Anterior cingulate cortex (tissue), 58 donors: ENCODE measurements at places on chromosomes 1 and 21.

GRCh38 chr21:44375761-44376241 is 22.4 kb downstream of the TRPM2 start:
- no peak for DNase-seq

GRCh38 chr1:182713492-182713891 is 29.1 kb upstream of the RGS8 start:
- no peak for DNase-seq

DNA sequence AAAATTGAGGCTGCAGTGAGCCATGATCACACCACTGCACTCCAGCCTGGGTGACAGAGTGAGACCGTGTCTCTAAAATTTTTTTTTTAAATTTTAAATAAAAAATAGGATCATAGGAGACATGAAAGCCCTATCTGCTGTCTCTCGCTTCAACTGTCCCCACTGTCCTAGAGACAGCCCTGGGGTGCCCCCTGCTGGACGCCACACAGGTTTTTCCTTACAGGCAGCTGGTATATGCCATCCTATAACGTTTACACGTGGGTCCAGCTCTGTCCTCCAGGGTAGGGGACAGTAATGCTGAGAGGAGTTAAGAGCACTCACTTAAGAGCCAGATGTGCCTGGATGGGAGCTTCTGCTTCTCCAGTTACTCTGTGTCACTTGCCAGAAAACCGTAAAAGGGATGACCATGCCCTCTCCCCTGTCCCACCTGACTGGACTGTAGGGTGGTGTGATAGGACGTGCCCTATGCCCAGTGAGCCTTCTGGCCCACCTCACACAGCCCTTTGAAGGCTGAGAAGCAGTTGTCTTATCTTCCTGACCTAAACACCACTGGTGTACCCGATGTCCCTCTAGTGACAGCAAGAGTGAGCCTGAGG is 8.5 kb downstream of the FBXO2 start:
- peak; percentile 36 for DNase-seq

- DNase-seq, result no peak
Measured at GRCh38 chr1:200038981-200039848, 11.7 kb downstream of the NR5A2 start.

GRCh38 chr1:918843-919242 is 4.9 kb upstream of the SAMD11 start:
- no peak for DNase-seq

DNA sequence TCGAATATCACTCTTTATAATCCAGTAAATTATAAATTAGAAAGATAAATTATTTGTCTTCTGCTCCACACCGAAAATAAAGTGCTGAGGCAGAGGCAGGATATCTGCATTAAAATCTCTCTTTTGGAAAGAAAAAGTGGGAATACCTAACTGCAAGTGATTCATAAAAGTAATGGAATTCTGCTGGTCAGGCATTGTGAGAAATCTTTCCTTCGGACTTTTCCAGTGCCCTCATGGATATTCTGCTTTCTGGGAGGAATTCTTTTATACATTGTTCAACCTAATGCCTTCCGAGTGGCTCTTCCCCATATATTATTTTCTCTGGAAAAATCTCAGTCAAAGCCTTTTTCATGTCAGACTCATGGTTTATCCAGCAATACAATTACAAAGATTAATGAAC is 158.3 kb upstream of the RNPC3 start:
- no peak for DNase-seq

- DNase-seq, result no peak
Measured at GRCh38 chr21:23698619-23699018, 1908.7 kb downstream of the MRPL39 start.

DNA sequence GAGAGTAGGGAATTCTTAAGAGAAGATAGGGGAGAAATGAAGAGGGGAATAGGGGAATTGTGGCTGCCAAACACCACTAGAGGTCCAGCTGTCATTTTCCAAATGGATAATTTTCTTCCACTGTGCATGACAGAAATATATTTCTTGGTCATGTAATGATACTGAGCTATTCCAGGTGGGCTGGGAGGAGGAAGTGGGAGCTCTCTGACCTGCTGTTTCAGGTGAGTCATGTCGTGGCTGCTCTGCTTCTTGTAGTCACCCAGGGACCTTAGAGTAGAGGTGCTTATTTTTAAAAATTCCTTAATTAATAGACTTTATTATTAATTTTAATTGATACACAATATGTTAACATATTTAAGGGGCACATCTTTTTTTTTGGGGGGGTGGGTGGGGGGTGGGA is 11.9 kb downstream of the PDE4B start:
- DNase-seq, result no peak

DNA sequence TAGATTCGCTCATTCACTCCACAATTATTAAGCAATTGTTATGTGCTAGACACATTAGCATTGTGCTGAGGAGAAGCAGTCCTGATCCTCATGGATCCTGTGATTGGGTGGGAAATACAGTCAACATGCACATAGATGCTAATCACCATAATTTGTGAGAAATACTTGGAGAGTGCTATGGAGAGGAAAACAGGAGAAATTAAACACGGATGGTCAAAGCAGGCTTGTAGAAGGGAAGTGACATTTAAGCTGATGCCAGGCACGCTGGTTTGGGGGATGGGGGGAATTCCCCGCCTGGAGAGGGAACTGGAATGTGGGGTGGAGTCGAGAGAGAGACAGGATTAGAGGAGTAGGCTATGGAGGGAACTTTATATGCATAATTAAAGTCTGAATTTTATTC is 52.2 kb upstream of the L1TD1 start:
- no peak for DNase-seq

- no peak for DNase-seq
Measured at GRCh38 chr1:78303620-78304019, 187.2 kb upstream of the PTGFR start.

- DNase-seq, result no peak
Measured at GRCh38 chr1:172566196-172566997, 33.4 kb downstream of the SUCO start.

DNA sequence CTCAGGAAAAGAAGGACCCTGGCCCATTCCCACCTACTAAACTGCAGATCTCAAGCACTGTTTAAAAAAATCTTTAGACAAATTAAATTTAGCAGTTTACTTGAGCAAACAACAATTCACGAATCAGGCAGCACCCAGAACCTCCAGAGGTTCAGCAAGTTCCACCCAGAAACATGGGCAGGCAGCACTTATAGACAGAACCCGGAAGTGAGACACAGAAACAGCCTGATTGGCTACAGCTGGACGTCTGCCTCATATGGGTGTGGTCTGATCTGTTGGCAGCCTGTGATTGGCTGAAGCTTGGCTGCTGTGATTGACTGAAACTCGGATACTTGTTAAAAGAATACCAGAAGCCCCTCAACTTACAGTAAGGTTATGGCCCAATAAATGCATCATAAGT is 34.7 kb upstream of the COL6A2 start:
- DNase-seq, result no peak

DNA sequence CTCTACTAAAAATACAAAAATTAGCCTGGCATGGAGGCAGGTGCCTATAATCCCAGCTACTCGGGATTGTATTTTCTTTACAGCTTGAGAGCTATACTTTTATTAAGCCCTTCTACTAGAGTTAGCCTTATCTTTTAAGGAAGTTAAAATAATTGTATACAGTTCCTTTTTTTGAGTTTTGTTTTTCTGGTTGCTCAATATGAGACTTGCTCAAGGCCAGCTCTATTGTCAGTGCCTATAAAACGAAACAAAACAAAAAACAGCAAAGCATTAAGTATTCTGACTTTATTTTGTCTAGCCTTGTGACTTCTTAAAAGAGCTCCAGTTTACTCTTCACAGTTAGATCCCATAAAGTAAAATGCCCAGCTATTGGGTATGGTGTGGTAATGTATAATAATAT is 17.2 kb downstream of the PKN2 start:
- DNase-seq, result no peak

- DNase-seq, result no peak
Measured at GRCh38 chr1:15848143-15848928, 829 bp downstream of the SPEN start.

GRCh38 chr1:67952071-67952470 is 98.4 kb downstream of the DIRAS3 start:
- no peak for DNase-seq

DNA sequence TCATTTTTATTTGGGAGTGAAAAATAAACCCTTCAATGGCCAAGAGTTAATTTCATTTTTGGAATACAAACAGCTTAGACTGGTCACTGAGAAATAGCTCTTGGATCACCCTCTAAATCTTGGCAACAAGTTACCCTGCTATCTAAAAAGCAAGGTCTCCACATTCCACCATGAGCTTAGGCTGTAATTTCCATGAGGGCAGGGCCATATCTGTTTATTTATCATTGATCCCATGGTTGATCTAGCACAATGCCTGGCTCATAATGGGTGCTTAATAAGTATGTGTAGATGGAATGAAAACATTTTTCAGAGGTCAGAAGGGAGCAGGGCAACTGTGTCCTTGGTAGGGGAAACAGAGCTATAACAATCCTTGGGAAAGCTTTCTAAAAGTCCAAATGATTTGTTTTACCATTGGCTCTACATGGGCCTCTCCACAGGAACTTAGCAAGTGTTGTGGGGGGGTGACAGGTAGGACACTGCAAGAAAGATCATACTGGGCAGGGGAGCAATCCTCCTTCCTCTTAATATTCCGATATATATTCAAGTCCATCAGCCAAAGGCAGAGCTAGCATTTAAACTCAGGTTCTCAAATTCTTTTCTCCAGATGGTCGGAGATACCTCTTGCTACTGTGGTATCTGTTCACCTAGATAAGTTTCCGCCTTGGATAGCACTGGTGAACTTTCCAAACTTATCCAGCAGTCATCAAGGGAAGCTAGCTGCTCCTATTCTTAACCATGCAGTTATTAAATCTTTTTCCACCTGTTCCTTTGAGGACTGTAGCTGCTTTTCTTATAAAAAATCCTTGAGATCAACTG is 53.1 kb upstream of the PTCH2 start:
- DNase-seq, result no peak

DNA sequence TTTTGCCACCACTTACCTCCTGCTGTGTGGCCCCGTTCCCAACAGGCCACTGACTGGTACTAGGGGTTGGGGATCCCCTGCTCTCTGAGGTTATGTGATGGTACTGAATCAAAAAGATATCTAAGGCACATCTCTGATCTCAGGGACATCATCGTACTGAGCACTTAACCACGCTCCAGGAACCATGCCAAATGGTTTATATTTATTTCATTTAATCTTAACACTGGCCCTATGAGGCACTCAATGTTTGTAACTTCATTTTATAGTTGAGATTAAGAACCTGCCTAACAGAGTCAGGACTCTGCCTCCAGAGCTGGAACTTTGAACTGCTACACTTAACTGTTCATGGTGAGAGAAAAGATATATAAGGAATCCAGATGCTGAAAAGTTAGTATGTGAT is 98.0 kb upstream of the HP1BP3 start:
- no peak for DNase-seq

DNA sequence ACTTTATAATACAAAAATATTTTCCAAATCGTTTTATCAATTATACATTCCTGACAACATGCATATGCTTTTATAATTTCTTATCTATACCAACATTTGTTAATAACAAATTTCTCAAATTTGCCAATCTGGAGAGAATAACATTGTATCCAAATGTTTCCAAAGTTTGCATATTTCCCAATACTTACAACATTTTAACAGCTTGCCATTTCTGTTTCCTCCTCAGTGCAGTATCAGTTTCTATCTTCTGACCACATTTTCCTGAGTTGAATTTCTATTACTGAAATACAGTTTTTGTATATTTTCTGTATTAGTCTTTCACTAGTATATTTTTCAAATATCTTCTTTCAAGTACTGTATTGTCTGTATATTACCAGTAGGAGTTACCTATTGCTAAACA is 1594.3 kb downstream of the PLA2G4A start:
- no peak for DNase-seq

DNA sequence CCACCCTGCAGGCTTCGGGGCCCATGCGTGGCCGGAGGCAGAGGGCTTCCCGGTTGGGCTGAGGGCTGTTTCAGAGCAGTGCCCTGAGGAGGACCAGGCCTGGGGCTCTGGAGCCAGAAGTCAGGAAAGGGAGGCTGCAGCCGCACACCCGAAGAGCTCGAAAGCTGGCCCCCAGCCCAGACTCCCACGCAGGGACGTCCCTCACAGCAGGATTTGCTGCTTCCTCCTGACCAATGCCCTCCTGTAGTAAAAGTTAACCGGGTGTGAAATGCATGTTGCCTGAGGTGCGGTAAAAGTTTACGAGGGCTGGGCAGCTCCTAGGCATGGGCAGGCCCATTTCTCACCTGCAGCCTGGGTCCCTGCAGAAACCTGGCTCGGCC is 101.5 kb upstream of the ARHGEF16 start:
- DNase-seq, result no peak

- DNase-seq, result no peak
Measured at GRCh38 chr1:39639305-39640130, at the start of gene HEYL. Gene HEYL, minus strand, starts transcription at chr1:39639643. Its CDS starts 18 bp downstream, at chr1:39639625.

DNA sequence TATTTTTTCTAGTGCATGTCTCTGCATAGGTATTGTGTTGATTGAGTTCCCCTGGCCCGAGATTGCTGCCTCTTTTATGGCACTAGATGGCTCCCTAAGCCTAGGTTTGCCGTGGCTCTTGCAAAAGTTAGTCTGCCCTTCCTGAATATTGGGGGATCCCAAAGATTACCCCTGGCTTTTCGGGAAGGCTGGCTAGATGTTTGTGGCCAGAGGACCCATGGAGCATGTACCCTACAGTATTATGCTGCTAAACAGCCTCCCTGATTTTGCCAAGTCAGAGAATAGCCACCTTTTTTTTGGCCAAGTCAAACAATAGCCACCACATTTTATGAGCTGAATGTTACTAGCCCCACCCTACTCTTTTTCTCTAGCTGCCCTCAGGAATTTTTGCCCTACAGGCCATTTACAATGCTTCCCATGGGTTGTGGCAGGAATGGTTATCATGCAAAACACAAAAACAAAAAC is 343.2 kb downstream of the OLFM3 start:
- no peak for DNase-seq

DNA sequence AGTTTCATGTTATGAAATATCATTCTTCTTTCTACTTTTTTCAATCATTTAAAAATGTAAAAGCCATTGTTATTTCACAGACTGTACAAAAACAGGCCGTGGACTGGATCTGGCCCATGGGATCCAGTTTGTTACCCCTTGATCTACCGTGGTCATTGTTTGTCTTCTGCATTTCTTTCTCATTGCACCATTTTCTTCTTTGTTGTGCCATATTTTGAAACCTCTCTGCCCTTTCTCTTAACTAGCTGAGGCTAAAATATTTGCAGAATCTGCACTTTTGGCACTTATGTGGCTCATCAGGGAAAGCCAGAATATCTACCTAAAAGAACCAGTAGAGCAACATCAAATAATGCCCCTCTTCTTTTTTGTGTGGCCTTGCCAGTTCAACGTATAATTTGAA is 50.5 kb downstream of the DNAJC6 start:
- no peak for DNase-seq

DNA sequence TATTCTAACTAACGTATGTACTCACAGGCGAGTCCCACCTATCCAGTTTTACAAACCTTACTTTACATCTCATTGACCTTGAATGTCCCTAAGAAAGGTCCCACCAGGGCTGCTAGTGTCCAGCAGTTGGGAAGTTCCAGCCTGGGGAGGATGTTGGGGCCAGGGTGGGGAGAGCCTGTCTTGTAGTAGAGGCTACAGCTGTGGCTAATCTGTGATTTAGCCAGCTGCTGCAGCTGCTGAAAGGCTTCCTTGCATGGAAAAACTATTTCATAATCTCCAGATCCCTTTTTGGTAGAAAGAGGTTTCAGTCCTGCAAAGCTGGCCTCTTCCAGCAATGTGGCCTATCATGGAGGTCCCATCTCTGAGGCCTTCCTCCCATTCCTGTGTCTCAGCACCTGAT is 23.1 kb downstream of the TNN start:
- no peak for DNase-seq

- DNase-seq, result no peak
Measured at GRCh38 chr1:230713915-230714764, at the start of gene AGT. Gene AGT, minus strand, starts transcription at chr1:230714122. Its CDS starts 3,299 bp downstream, at chr1:230710823.
